RKO (cell line): ENCODE measurements at places on chromosomes 1 and 21.
A peak's percentile ranks its signal among the peaks of the same experiment; 100 is the strongest.

DNA sequence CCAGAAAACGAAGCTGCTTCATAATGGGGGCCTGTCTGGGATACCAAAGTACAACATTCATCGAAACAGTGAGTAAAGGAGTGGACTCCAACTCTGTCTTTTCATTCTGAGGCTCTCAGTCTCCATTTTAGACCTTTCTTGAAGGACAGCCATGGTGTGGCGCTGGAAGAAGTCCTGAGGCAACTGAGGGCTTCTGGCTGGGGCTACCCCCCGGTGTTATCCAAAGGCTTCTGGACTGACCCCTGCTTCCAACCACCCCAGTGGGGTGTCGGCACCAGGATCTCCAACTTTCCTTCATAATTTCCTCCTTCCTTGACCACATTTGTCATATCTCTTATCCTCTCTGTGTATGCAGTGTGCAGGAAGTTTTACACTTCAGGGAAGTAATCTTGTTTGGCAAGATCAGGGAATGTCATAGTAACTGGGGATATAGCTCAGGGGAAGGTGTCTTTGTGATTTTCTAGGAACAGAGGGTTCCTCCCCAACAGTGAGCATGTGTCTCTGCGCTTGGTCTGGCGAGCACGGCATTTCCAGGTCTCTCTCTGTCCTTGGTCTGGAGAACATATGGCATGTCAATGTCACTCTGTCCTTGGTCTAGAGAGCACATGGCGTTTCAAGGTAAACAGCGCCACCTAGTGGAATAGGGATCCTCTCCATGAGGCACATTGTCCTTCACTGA lies 19.4 kb upstream of the BSDC1 start:
- DNase-seq: peak; percentile 68

- DNase-seq: no peak
Measured at GRCh38 chr1:168488138-168488537, 55.7 kb downstream of the XCL2 start.

GRCh38 chr1:15155888-15156741 lies 2.6 kb downstream of the TMEM51 start:
- no peak for DNase-seq

DNA sequence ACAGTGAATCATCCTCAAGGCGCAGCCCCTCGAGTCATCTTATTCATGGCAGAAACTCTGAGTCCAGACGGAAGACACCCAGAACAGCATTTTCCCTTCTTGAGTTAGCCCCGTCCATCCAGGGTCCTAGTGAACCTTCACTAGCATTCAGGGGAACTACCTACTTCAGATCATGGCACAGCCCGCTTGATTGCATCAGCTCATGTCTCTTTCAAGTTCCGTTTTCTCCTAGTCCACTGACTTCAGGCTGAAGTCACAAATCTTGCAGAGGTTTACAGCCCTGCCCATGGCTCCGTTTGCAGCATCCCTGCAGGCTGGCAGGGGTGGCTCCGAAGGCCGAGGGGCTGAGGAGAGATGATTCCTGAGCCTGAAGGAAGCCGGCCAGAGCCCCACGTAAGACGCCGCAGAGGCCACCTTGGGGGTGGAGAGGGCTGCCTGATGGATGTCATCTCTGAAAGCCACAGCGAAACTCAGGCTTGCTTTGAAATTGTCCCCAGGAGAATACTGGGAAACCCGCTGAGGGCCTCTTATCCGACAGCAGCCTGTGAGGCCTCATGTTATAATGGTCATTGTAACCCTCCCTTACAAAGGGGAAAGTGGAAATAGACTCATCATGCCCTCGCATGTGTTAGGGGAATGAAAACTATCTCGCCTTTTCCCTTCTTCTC lies 310.2 kb upstream of the AJAP1 start:
- DNase-seq: no peak

DNA sequence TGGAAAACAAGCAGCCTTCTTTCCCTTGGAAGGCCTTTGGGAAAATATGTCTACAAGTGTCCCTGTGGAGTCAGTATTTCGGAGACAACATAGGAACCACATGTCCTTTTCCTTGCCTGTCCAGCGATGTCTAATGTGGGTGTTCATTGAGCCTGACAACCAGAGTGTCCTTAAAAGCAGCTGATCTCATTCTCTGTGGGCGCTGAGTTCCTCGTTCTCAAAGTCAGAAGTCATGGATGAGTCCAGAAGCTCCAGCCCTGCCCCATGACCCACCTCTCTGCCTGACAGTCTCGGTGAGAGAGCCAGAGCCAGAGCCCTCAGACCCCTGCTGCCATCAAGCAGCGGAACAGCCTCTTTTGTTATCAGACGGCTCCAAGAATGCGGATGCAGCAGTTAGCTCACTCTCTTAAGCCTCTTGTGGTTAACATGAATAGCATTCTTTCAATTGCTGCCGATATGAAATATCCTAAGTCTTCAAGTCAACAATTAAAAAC lies 329.2 kb downstream of the TGFB2 start:
- no peak for DNase-seq

DNA sequence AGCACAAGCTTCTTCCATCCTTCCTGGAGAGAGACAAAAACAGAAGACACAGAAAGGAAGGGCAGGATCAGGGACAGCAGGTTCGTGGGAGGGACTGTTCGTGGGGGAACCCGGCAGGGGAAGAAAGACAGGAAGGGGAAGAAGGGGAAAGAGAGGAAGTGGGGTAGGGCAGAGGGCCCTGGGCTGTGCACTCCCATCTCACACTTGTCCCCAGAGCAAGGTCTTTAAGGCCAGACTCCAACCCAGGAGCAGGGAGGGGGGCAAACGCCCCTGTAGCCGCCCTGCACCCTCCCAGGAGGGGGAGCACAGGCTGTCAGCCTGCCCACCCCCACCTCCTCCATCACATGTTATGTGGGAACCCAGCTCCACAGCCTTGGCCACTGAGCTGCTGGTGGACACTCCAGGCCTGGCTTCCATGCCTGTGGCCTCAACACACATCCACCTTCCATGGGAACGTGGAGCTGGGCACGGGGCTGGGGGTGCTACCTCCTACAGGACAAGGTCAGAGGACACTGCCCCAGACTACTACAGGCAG lies 9.3 kb downstream of the SLC19A1 start:
- DNase-seq: no peak

DNA sequence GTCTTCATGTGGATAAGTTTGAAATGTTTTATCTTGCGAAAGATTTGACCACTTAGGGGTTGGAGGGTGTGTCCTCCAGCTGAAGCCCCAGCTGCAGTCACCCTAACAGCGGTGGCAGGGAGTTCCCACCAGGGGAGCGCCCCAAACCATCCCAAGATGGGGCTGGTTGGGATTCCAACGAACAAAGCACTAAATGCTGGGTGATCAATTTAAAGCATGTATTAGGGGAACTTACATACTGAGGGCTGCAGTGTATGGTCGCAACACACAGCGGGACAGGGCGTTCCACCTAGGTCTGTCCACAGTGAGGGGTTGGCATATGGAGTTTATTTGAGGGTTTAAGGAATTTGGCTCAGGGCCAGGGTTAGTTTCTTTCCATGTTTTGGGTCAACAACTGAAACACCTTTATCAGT lies 26.3 kb downstream of the SLC37A1 start:
- DNase-seq: no peak

DNA sequence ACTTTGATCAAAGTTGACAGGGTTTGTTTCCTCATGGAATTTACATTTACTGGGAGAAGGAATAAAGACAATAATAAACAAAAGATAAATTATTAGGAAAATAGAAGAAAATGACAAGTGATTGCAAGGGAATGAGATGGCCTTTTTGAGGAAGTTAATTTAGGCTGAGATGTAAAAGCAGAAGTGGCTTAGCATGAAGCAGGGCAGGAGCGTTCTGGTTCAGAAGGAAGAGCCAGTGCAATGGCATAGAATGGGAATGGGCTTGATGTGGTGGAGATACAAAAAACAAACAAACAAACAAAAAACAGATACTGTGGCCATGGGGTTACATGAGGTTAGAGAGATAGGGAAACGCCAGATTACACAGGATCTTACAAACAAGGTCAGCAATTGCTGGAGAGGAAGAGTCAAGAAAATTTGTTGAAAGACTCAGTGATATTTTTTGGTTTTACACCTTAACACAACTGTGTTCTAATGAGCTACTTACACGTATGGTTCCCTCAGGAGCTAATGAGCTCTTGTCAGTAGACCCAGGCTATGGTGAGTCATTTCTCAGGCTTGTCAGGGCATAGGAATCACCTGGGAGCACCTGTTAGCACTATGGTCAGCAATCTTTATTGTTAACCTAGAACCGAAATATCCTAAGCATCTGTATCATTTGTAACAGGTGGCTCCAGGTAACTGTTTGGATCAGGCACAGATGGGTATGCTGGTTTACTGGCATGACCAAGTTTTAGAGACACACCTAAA lies 8.7 kb upstream of the CADM3 start:
- DNase-seq: no peak

- DNase-seq: no peak
Measured at GRCh38 chr1:182227864-182228547, 163.6 kb downstream of the GLUL start.

GRCh38 chr1:201153474-201154388 lies 543 bp downstream of the TMEM9 start:
- no peak for DNase-seq

GRCh38 chr1:8639148-8639547 lies 178.3 kb downstream of the RERE start:
- DNase-seq: no peak

GRCh38 chr1:17195731-17196130 lies 9.2 kb upstream of the PADI1 start:
- no peak for DNase-seq

DNA sequence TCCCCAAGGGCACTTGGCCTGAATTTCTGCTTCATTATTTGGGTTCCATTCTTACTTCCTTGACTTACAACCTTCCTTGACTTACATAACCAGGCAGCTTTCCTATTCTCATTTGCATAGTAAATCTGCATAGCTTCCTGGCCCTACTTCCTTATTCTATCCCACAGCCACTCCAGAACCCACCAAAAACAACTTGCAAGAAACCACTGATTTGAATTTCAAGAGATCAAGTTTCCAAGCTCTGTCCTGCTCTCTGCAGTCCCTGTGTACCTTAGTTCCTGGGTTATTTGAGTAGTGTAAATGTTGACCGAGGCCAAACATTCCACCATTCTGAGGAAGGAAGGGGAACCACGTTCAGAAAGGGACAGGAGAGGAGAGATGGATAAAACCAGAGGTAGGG lies 603.3 kb downstream of the PTPRC start:
- DNase-seq: no peak

- DNase-seq: peak; percentile 56
Measured at GRCh38 chr1:40477678-40478053, 576 bp downstream of the ZFP69 start.

- peak; percentile 12 for DNase-seq
Measured at GRCh38 chr21:29416268-29416667, 117.5 kb downstream of the BACH1 start.

DNA sequence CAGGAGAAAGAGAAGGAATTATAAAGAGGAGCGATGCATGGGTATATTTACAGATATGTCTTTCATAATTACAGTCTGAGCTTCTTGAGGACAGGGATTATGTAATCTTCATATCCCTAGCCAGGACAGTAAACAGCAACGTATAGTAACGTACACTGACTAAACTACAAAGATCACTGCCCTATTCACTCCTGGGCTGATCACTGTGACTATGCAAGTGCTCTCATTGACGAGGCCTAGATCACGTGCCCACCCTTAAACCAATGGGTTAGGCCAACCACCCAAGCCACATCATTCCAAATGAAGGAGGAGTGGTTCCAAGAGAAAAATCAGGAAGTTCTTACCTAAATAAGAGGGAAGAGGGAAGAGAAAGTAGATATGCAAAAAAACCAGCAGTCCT lies 18.5 kb downstream of the PIK3R3 start:
- DNase-seq: no peak

DNA sequence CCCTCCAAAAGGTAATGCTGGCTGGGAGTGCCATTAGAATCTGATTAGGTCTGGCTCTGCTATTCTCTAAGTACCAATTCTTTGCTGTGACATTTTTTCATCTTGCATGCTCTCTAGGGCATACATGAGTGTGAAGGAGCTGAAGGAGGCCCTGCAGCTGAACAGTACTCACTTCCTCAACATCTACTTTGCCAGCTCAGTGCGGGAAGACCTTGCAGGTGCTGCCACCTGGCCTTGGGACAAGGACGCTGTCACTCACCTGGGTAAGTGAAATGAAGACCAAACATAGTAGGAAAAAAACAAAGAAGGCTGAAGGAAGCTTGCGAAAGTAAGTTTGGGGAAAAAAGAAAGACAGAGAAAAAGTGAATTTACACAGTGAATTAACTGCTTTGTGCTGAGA lies 207.9 kb downstream of the PAPPA2 start:
- no peak for DNase-seq

DNA sequence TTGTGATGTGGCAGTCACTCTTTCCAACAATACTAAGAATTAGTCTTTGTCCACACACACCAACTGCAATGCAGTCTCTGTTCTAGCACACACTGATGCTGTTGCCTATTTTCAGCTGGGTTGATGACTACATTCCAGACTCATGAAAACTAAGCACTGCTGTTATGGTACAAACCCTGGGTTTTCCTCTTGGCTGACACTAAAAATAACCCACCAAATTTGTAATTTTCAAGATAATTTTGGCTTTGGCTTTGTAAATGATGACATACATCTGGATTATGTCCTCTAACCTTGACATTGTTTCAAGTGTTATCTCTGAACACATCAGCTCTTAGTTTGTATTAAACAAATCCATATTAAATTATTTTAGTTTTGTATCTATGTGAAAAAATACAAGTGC lies 444.8 kb downstream of the PTPRC start:
- no peak for DNase-seq

DNA sequence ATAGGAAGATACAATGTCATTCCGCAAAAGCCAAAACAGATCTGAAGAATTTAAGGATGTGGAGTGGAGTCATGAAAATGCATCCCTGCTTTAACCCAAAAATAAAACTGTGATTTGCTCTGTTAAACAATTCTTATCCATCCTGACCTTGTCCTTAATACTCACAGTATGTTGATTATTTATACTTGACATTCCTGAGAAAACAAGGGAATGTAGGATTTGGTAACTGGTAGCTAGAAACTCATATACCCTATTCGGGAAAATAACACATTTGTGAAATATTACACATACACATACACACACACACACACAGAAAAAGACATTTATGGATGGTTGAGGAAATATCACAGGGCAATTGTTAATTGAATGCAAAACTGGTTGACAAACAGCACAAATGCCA lies 80.2 kb downstream of the FMN2 start:
- DNase-seq: no peak

DNA sequence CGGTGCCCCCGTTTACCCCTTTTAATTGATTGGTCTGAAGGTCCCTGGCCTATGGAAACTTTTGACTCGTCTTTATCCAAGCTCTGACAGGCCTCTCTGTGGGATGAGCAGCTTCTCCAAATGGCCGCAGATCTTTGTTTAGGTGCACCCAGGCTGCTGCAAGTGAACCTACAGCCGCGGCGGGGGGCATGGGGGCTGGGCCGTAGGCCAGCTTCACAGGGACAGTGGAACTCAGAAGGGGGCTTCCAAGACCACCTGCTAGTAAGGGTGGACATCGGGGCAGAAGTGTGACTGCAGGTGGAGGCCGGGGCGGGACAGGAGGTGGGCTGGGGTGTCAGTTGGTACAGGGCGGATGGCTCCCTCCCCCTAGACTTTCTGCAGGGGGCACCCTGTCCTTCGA lies 257.5 kb downstream of the SIPA1L2 start:
- DNase-seq: no peak

GRCh38 chr1:168360151-168361021 lies 79.7 kb downstream of the TBX19 start:
- DNase-seq: peak; percentile 32
